Left lung (tissue), 14 donors: ENCODE measurements at places on chromosomes 7 and 10. TPM values are rescaled to one million over a fixed set of nuclear protein-coding genes. Genes with fewer than 3 reads are reported as not detected.

GRCh38 chr10:108052981-108053380 lies 888.5 kb upstream of the SORCS1 start:
- no peak for DNase-seq

DNA sequence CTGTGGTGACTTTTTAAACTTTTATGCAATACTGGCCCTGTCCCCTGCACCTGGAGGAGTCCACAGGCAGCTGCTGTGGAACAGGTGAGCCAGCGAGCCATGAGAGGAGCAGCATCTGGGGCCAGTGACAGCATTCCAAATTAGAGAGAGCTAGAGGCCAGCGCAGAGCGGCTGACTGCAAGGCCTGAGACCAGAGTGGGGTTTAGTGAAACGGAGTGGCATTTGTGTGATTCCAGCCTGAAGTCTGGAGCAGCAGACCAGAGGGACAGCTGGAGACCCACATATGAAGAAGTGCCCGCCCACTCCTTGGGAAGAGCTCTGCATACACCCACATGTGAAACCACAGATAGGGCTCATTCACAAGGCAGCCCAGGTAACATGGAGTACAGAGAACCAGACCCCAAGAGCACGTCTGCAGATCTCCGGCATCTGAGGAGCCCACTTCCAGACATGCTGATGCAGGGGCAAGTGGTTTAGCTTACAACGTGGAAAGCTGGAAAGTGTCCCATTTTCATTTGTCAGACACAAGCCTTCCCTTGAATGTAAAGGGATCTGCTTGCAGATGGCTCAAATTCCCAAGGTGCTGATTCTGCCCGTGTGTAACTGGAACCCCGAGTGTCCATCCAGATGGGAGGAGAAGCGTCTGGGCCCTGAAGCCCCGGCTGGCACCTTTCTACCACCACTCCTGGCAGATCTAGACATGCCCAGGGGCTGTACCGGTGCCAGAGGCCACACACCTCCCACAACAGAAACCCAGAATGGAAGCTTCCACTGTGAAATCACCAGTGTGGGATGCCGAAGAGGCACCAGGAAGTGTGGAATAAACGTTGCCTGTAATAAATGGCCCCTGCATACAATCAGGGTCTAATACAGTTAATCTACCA lies 256.0 kb upstream of the TCERG1L start:
- DNase-seq: no peak

GRCh38 chr7:104328296-104328969 lies at the start of gene LHFPL3:
LHFPL3 (plus strand) TSS chr7:104328603.
- no peak for DNase-seq

DNA sequence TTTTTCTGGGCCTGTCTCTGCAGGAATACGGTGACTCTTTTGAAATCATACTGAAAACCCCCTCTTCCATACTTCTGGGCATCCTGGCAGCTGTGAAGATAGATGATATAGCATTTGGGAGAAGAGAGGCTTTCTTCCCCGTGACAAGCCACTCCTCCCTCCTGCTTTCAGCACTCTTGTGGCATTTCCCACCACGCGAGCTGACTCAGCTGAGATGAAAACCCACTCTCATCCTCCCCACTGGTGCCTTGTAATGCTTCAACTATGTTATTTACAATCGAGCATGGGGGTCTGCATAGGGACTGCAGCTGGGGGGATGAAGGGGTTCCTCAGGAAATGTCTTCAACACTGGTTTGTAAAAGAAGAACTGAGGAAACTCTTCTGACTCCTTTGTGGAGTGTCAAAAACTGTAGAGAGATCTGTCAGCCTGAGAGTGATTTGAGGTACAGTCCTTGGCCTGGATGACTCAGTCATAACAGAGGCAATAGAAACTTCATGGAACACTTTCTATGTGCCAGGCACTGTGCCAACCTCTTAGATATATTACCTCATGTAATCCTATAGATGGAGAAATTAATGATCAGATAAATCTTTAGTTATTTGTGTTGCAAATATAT lies 1.7 kb upstream of the TBATA start:
- DNase-seq: no peak

DNA sequence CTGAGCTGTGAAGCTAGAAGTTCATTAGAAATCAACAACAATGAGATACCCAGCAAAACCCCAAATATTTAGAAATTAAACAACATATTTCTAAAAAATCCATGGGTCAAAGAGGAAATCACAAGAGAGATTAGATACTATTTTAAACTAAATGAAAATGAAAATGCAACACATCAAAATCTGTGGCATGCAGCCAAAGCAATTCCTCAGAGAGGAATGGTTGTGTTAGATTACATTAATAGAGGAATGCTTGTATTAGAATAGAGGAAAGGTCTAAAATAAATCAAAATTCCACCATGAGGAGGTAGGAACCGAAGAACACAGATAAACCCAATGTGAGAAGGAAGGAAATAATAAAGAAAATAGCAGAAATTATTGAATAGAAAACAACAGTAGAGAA lies 642.1 kb upstream of the GALNT17 start:
- no peak for DNase-seq

RARRES2 gene
- total RNA-seq: 133 TPM

MACROH2A2 gene
- 8.1 TPM for total RNA-seq

- no peak for DNase-seq
Measured at GRCh38 chr10:121414366-121415062, 183.7 kb downstream of the FGFR2 start.

CLIP2 gene
- 20.6 TPM for total RNA-seq

DNA sequence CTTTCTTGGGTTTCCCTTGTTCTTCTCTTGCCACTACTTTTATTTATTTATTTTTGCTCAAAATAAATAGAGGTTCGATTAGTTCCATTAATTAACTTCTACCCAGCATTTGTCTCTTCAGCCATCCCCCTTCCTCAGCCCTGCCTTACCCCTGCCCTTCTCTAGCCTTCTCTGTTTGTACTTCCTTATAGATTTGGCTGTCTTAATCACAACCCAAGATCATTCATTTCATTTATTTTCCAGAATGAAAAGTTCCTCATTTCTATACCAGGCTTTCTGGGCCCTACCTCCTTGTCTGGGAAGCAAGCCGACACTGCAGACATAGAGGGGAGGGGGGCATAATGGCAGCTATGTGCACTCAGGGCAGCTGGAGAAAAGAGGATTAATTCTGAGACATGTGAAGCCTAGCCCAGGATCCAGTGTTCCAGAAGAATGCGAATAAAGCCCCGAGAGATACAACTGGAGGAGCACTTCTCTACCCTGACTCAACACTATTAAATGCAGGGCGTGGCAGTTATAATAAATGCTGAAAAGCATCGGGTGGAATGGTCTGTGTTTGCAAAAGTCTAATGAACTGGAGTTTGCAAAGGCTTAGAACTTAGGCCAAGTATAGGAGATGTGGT lies 6.4 kb upstream of the PDCD4 start:
- DNase-seq: no peak

ZNF746 gene
- total RNA-seq: 22.9 TPM

DNA sequence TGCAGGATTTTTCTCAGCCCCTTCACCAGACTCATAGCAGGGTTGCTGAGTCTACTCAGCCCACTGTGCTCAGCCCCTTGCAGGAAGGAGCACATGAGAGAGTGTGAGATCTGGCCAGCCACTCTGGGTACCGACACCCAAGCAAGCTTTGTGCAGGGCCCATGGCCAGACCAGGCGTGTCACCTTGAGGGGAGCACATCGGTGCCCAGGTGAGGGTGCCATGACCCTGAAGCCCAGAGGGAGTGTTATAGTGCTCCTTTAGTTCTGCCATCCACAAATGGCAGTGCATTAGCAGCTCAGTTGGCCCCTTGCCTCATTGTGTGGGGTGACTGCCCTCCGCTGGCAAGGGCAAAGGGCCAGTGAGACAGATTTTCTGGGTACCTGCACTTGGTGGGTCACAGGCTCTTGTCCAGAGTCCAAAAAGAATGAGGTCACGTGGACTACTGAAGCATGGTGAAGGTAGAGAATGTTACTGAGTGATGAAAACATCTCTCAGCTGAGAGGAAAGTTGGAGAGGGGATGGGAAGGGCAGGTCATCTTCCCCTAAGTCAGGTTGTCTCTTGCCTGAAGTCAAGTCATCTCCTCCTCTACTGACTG lies 181.8 kb downstream of the MACC1 start:
- no peak for DNase-seq

- DNase-seq: no peak
Measured at GRCh38 chr7:105934572-105935185, 28.4 kb upstream of the CDHR3 start.

GRCh38 chr10:102344067-102344466 lies 51.4 kb upstream of the NFKB2 start:
- no peak for DNase-seq

DNA sequence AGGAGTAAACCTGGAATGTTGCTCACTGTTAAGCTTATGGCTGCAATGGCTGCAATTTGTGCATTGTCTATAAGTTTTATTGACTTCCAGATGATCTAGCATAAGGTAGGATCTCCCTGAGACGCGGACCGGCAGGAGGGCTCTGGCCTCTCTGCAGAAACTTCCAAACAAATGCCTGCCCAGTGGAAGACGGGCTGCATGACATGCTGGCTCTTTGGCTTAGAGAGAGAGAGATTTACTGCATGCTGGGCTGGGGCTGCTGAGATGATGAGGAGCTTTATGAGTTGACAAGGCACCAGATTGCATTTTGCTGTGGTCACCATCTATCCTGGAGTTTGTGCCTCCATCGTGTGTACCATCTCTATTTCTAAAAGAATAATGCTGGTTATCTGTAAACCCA lies 193.2 kb downstream of the GALNT17 start:
- DNase-seq: no peak

DNAJC12 gene
- total RNA-seq: 2.4 TPM
